ENCODE measurements at places on chromosomes 11 and 22. TPM values are rescaled to one million over a fixed set of nuclear protein-coding genes. Genes with fewer than 3 reads are reported as not detected.

The TSPAN32 gene
- total RNA-seq, result not detected

The TRIM22 gene
- total RNA-seq, result 81.6 TPM

The GNG3 gene
- total RNA-seq, result not detected

The GLYAT gene
- not detected for total RNA-seq

The KRTAP5-4 gene
- total RNA-seq, result not detected

The DCHS1 gene
- 0.78 TPM for total RNA-seq

The ZBTB16 gene
- 0.53 TPM for total RNA-seq

The ROM1 gene
- total RNA-seq, result 1.5 TPM

The NAALADL1 gene
- total RNA-seq, result not detected

The TSPAN18 gene
- total RNA-seq, result 1.8 TPM

The RFPL2 gene
- not detected for total RNA-seq

The USH1C gene
- total RNA-seq, result not detected

The POLR3H gene
- 23.8 TPM for total RNA-seq

The GRM5 gene
- total RNA-seq, result not detected

The SCGB1A1 gene
- not detected for total RNA-seq

The CCDC81 gene
- not detected for total RNA-seq

The MB gene
- total RNA-seq, result 6.2 TPM

The SLC17A6 gene
- total RNA-seq, result not detected

The RTN4RL2 gene
- total RNA-seq, result 0.94 TPM

The ZBTB44 gene
- total RNA-seq, result 28.3 TPM

The APOA1 gene
- total RNA-seq, result not detected

The NXPE1 gene
- not detected for total RNA-seq

The CLMP gene
- 32.0 TPM for total RNA-seq

The DDIAS gene
- total RNA-seq, result 0.94 TPM

The PRDX5 gene
- 189 TPM for total RNA-seq

The PANX3 gene
- total RNA-seq, result not detected

The VSIG10L2 gene
- not detected for total RNA-seq

The CRYBB2 gene
- not detected for total RNA-seq

The KRTAP5-11 gene
- not detected for total RNA-seq
